ENCODE measurements at places on chromosomes 1 and 21. TPM values are rescaled to one million over a fixed set of nuclear protein-coding genes. Genes with fewer than 3 reads are reported as not detected.

DNA sequence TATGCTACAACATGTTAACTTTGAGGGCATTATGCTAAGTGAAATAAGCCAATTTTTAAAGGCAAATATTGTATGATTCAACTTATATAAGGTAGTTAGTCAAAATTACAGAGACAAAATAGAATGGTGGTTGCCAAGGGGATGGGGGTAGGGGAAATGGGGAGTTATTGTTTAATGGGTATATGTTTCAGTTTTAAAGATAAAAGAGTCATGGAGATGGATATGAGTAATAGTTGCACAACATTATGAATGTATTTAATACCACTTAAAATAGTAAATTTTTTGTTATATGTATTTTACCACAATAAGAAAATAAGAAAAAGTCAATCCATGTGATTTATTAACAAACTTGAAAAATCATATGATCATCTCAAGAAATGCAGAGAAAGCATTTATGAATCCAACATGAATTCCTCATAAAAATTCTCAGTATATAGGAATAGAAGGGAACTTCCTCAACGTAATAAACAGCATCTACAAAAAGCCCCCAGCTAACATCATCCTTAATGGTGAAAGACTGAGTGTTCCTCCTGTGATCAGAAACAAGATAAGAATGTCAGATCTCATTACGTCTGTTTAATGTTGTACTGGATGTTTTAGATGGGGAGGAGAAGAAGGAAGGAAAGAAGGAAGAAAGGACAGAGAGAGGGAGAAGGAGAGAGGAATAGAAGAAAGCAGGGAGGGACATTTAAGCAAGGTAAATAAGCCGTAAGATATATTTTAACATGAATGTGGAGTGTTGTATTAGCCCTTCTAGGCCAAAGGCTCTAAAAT is 6.7 kb upstream of the TSEN15 start:
- DNase-seq = no peak

DNA sequence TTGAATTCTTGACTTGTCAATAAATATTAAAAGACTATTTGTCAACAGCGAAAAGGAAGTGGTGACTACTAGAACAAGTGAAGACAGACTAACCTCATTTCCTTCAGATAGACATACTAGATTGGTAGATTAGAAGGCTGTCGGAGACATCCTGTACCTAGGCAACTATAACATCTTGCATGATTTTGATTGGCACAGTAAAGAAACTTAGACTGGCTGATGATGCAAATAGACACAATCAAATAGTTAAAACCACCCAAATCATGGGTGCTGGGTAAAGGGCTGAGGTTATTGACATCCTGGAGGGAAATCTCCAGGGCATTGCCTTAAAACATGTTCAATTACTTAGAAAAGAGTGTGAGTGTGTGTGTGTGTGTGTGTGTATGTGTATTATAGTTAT is 85.9 kb upstream of the EDEM3 start:
- no peak for DNase-seq

DNA sequence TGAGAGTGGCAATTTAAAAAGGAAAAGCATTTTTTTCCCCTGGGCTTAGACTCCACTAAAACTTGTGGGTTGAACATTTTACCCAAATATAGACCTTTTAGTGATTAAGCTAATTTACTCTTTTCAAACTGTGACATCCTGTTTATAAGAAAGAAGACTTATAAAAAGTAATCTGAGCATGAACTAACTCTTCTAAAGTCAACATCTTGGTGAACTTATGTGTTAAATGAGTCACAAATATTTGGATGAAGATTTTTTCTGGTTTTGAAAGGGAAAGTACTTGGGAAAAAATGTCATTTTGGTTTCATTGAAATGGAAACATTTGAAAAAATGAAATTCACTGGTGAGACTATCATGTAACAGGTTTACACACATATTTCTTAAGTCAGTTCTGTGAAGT is 109.8 kb downstream of the KCNK2 start:
- no peak for DNase-seq

DNA sequence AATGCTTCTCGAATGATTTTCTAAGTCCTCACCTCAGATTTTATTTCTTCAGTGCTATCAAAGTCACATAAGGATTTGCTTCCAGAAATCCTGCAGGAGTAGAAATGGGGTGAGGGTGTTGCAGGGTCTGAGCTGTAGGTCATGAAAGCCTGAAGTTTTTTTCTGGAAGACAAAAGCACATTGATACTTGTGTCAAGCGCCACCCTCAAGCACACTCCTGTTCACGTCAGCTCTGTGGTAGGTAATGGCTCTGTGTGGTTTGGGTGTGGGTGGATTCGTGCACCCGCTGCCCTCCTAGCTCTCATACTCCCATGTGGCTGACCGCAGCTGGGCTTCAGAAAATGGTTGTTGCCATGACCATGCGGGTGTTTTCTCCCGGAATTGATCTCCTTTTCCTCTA is 39.9 kb downstream of the AKNAD1 start:
- peak; percentile 96 for DNase-seq

- DNase-seq = no peak
Measured at GRCh38 chr1:181081395-181081794, 7.1 kb upstream of the IER5 start.

DNA sequence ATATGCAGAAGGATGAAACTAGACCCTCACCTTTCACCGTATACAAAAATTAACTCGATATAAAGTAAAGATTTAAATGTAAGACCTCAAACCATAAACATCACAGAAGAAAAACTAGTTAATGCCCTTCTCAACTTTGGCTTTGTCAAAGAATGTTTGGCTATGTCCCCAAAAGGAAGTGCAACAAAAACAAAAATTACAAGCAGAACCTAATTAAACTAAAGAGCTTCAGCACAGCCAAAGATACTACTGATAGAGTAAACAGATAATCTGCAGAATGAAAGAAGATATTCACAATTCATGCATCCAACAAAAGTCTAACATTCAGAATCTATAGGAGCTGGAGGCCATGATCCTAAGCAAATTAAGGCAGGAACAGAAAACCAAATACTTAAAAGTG is 824.6 kb upstream of the NEGR1 start:
- DNase-seq = no peak

DNA sequence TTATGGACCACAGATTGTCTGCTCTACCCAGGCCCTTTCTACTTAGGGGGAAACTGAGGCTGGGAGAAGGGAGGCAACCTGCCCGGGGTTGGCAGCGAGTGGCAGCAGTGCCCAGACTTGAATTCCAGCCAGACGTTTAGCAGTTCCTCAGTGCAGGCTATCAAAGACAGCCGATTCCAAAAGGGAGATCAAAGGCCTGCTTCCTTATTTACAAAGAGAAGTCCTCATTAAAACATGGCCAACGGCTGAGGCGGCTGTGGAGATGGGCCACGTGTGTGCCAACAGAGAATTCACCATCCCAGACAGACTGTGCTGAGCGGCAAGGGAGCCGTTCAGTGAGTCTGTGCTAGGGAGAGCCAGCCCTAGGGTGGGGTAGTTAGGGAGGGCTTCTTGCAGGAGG is 27.7 kb downstream of the C1QB start:
- DNase-seq = no peak

DNA sequence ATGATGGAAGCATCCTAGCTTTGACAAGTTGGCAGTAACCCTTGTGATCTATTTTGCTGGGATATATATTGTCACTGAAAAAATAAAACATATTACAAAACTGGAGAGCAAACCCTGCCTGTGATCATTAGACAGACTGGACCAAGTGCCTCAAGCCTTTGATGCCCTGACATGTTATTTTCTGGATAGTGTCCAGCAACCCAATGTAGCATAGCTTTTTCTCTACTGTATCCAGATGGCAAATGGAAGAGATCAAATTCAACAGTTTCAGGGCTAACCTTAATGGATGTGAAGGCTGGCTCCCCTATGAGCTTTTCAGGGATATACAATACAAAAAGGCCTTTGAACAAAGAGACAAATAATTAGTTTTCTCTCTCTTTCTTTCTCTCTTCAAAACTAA is 25.1 kb downstream of the WARS2 start:
- DNase-seq = no peak

DNA sequence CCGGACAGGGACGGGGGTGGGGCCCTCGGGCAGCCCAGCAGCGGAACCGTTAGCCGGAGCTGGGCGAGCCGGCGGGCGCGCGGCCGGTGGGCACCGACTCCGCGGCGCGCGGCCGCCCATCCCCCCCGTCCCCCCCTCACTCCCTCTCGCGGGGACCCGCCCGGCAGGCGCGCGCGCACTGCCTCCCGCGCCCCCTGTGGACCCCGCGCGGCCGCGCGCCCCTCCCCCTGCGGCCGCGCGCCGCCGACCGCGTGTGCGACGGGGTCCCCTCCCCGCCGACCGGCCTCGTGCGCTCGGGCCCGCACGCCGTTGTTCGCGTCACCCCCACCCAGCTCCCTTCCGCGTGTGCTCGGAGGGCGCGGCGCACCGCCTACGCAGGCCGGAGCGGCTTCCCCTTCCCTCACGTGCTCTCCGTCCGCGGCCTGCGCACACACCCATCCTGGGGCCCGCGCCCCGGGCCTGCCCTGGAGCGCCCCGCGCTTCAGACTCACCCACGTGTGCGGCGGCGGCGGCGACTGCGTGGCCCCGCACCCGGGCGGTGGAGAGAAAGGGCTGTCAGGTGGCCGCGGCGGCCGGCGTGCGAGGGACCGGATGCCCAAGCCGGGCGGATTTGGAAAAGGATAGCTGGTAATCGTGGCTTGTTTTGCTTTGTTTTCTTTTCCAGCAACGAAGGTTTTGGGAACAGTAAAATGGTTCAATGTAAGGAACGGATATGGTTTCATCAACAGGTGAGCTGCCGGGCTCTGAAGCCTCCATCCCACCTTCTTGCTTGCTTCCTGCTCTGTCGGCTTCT is 717 bp downstream of the YBX1 start:
- DNase-seq = peak; percentile 69

DNA sequence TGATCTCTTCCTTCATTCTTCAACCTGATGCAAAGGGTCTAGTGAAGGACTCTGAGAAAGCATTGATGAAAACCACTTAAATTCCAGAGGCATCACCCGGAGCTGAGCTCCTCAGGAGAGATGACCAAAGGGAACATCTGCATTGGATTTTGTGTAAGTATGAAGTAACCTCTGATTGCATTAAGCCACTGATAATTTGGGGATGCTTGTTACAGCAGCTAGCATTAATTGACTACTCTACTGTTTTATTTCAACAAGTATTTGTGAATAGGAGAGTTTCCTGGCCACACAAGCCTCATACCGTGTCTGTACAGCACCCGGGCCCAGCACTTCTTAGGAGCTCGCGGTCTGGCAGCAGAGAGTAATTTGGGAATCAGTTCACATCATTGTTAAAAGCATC is 250.7 kb upstream of the POU3F1 start:
- DNase-seq = no peak

GRCh38 chr1:222310836-222311235 is 237.1 kb downstream of the HHIPL2 start:
- no peak for DNase-seq

LEFTY1 gene
- polyA plus RNA-seq = not detected

WDR26 gene
- polyA plus RNA-seq = 24.1 TPM
